Activated CD4-positive, alpha-beta T cell treated with anti-CD3 and anti-CD28 coated beads, Interleukin-2, amount 50 U/mL, for 24 hours (primary cell): ENCODE measurements at places on chromosomes 1 and 21.
A peak's percentile ranks its signal among the peaks of the same experiment; 100 is the strongest.

GRCh38 chr1:147837129-147837963, 65.2 kb upstream of the GJA8 start:
- DNase-seq: no peak

GRCh38 chr1:76354236-76354635, 279.7 kb downstream of the ST6GALNAC3 start:
- DNase-seq: no peak

- no peak for DNase-seq
These were observed 36.4 kb upstream of the RBBP5 start for GRCh38 chr1:205158048-205158616.

DNA sequence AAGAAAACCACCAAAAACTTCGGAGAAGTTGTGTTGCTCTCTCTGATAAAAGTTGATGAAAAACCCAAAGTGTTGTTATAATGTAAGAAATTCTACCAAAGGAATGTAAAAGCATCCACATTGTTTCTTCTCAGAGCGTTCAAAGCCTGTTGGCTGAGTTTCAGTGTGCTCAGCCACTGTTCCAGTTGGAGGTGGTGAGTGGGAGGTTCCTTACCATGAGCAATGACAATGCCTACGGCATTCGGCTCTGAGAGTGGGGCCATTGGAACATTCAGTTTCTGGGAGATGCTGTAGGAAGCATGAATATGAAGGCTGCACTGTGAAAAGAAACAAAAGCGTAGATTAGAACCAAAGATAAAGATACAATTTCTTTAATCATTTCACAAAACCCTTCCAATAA, 20.5 kb upstream of the MYBPHL start:
- DNase-seq: no peak

DNA sequence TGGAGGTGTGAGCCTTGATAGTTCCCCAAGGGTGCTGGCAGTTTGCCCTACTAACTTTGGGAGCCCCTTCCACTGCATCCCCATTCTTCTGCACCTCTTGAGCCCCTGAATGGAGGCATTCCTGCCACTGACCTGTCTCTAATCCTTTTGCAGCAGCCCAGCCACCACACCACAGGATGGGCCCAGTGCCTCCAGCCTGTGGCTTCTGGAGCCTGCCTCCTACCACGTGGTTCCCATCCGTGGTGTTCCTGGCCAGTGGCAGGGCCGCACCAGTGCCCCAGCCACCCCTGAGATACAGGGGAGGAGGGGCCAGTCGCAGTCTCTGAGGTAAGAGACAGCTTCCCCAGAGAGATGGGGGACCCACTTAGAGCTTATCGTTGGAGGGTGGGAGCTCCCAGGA, 14.4 kb downstream of the INAVA start:
- DNase-seq: no peak

DNA sequence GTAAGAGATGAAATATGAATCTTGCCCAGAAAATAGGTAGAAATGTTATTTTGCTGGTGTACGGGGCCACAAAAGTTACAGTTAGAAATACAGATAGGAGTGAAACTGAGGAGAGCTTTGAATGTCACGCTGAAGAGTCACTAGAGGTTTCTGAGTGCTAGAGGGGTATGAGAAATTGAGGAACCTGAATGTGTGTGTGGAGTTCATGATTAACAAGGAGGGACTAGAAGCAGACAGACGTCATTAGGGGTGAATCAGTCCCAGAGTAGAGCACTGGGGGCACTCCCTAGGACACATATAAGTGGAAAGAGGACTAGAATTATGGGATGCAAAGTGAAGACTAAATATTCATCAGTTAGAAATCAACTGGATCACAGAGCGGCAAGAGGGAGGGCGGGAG, 188.9 kb upstream of the MAP1LC3C start:
- DNase-seq: no peak

DNA sequence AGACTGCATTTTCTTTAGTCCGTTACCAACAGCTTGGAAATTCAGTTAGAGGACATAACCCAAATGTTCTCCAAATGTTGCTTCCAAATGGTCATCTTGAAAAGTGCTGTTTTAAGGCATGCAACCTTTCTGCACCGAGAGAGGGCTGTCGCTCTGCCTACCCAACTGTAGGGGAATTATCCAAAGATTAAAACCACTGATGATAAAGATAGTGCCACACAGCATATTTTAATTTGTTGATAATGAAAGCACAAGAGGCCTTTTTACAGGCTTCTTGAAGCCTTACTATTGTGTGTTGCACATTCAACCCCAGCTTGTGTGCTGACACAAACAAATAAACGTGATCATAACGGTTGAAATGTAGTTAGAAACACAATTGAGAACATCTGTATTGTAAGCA, 121.5 kb downstream of the LMO4 start:
- no peak for DNase-seq

- DNase-seq: no peak
These were observed 41.8 kb upstream of the CD55 start for GRCh38 chr1:207279652-207280051.

- DNase-seq: peak; percentile 20
These were observed 29.5 kb downstream of the ARHGEF16 start for GRCh38 chr1:3483801-3484444.
